ENCODE measurements at places on chromosomes 13 and 19.

DNA sequence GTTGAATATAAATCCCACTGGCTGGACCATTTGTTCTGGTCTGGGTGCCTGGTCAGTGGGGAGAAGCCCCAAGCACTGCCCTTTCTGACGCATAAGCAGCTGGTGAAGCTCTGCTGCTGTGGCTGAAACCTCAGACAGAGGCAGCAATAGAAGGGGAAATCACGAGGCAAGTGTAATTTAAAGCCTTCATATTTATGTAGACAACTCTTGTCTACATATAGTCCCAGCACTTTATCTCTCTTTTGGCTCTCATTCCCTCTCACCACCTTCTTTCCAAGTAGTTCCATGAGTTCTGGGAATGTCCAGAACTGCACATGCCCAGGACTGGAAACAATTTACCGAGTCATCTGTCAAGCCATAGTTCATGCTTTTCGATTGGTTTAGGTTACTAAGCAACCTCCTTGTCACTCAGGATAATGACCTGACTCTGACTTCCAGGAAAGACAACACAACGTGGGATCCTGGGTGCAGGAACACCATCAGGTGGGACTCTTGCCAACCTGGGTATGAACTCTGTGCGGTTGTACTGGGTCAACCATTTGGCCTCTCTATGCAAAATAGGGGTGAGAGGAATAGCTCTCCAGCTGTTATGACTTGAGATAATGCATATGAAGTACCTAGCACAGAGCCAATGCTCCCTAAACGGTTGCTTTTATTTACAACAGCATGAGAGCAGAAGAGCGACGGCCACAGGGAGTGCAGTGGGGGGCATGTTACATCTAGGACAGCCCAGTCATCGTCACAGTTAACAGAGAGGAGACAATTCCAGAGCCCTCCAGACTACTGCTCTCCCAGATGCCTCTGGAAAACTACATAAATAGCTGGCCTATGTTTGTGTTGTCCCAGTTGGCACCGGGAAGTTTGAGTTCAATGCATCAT is 321.9 kb downstream of the FOXO1 start:
- no peak for DNase-seq

DNA sequence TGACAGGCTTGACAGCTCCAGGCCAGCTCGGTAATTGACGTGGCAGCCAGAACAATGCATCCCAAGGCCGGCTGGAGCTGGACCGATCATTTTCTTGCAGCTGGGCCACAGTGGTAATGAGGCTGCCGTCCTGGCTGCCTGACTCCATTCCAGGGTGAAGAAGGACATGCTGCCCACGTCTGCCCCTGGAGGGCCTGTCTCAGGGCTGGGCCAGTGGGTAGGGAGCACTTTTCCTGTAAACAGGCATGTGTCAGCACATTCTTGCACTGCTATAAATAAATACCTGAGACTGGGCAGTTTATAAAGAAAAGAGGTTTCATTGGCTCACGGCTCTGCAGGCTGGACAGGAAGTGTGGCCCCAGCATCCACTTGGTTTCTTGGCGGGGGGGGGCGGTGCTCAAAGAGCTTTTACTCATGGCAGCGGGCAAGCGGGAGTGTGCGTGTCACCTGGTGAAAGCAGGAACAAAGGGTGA is 38.1 kb upstream of the KCTD15 start:
- DNase-seq = peak; percentile 74

DNA sequence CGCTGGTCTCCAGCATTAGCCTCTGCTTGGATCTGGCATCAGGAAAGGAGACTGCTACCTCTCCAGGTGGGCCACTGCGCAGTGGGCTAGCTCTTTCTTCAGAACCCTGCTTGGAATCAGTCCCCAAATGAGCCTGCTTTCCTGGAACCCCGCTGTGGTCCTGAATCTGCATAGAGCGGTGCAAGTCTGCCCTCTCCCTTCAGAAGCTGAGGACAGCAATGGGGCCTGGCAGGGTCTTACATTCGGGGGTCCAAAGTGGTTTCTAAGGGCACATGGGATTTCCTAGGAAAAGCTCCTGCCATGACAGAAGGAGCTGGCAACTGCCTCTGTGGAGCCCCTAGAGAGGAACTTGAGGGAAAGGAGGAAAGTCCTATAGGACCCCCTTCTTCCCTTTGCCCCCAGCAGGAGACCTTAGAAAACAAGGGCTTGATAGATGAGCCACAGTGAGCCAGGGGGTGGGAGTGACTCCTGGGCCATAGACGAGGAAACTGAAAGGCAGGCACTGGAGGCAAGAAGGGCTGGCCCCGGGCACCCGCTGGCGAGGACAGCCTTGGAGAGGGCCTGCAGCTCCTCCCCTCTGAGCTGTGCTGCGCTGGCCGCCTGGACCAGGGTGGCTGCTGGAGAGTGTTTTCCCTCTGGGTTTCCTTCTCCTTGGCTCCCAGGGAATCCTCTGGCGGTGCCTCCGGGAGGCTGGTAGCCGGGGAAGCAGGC is 1.4 kb upstream of the VSTM2B start:
- peak; percentile 72 for DNase-seq

GRCh38 chr13:79440958-79441528 is 35.0 kb upstream of the RBM26 start:
- DNase-seq = no peak

All from retina (tissue), 1 donor.